ENCODE measurements at places on chromosomes 3 and 15.

GRCh38 chr3:136120373-136121348, 75.5 kb downstream of the MSL2 start:
- DNase-seq: no peak

- no peak for DNase-seq
These were observed 341.0 kb upstream of the UBE2E2 start for GRCh38 chr3:22862111-22862510.

GRCh38 chr3:47741925-47742324, 39.8 kb downstream of the SMARCC1 start:
- no peak for DNase-seq

DNA sequence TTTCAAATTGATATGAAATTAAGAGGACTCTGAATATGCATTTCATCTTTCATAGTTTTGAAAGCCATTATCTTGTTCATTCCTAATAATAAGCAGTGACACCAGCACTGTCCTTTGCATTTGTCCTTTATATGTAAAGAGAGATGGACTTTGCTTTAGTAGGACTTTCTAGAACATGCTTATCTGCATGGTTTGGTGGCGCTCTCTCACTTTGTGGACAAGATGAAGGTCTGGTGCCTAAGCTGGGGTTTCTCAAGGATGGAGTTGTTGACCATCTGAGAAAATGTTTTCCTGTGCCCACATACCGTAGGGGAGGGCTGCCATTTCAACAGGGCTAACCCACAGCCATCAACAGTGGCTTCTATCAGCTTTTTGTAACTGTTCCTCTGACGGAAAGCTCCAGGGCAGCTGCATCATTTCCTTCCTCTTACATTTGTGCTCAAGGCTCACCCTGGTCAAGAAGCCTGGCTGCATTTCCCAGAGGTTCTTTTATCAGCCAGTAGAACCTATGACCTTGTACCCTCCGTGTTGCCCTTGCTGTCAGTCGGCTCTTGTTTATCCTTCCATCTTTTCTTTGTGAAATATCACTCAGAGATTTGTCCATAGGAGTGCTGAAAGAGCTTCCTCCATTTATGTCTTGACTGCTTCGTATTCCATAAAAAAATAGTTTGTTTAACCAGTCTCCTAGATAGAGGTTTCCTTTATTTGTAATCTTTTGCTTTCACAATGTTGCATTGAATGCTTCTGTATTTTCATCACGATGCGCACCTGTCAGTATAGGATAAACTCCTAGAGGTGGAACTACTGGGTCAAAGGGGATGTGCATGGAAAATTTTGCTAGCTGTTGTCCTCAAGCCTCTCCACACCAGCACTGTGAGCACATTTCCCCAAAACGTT, 44.6 kb downstream of the ABHD2 start:
- peak; percentile 79 for DNase-seq

DNA sequence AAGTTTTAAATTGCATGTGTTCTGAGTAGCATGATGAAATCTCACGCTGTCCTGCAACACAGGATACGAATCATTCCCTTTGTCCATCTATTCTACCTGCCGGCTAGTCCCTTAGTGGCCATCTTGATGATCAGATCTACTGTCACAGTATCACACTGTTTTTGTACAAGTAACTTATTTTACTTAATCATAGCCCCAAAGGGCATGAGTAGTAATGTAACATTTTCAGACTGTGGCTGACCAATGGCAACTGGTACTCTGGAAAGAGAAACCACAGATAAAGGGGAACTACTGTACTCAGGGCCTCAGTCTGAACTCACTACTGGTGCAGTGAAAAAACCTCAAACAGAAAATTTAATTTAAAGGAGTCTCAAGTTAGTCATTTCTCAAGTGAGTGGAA, 127.3 kb upstream of the MRPL3 start:
- DNase-seq: peak; percentile 51

- peak; percentile 28 for DNase-seq
These were observed 47.0 kb upstream of the SNRPA1 start for GRCh38 chr15:101342056-101342455.

DNA sequence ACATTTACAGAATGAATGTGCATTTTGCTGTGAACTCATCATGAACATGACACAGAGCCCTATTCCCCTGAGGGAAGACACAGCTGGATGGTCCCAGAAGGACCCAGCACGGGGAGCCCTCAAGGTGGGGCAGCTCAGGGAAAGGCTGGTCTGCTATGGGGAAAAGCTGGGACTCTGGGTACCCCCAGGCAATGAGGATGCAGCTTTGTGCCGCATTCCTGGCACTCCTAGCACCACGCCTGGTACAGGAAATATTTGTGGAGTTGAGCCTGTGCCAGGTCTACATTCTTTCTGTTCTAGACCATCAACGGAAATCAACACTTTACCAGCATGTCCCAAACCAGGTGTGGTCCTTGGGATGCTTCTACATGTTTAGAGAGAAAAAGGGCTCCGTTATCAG, 74.0 kb downstream of the SRGAP3 start:
- no peak for DNase-seq

DNA sequence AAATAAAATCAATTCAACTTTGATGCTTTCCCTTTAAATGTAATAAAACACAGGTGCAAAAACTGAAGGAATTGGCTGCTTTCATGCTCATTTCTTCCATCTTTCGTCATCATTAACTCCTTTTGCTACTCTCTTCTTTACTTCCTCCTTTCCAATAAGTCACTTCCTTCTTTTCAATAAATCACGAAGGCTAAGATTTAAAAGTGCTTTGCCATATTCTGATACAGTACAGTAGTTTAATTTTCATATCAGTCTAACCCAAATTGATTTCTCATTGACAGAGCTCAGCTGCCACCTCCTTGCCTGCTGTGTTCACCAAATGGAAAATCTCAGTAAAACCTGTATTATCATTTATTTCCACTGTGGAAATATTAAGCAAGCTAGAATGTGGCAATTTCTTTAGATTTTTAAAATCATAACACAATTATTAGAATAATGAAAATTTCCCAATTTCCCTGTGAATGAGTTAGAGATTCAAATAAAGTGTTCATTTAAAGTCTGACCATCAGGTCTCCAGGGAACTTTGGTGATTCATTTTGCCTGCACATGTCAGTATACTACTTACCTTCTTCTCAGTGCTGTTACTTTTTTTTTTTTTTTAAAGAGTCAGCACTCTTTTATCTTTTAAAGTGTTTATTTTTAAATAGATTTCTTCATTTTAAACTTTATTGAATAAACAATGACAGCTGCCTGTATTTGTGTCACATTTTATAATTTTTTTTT, 41.6 kb downstream of the NANOGP8 start:
- DNase-seq: peak; percentile 49
